ENCODE measurements at places on chromosomes 3 and 15. TPM values are rescaled to one million over a fixed set of nuclear protein-coding genes. Genes with fewer than 3 reads are reported as not detected.
A peak's percentile ranks its signal among the peaks of the same experiment; 100 is the strongest.

The COL6A5 gene
- 3.3 TPM for total RNA-seq

The CCNB2 gene
- not detected for total RNA-seq

The CCR8 gene
- not detected for total RNA-seq

The CORO2B gene
- total RNA-seq = 1.2 TPM

- H3K4me3 ChIP-seq = no peak overlapping the region
- H3K27me3 ChIP-seq = no peaks in the 10 kb centered on the region
- H3K4me1 ChIP-seq = no peaks in the 10 kb centered on the region
- no peak for DNase-seq
- H3K27ac ChIP-seq = no peak overlapping the region
Observed at GRCh38 chr3:101362406-101362805, 42.0 kb upstream of the IMPG2 start.

The CLASP2 gene
- 81.0 TPM for total RNA-seq

DNA sequence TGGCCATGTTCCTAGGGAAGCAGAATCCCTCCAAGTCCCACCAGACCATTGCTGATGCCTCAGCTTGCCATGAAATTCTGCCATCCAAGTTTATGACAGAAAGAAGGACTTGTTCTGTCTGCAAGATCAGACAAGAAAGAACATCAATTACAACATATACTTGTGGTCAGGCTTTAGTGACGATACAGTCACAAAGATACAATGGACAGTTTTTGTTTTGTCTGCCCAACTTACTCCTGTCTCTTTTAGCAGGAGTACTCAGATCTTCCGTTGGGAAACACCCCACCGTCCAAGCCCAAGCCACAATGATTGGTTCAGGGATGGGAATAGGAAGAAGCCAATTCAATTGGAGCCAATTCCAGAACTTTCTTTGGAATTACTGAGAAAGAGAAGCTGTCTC lies 15.7 kb downstream of the KLHL6 start:
- no peaks in the 10 kb centered on the region for H3K4me1 ChIP-seq
- no peak for DNase-seq
- H3K27ac ChIP-seq = peak overlapping the region; percentile 8
- no peak overlapping the region for H3K4me3 ChIP-seq
- H3K36me3 ChIP-seq = no peaks in the 10 kb centered on the region

DNA sequence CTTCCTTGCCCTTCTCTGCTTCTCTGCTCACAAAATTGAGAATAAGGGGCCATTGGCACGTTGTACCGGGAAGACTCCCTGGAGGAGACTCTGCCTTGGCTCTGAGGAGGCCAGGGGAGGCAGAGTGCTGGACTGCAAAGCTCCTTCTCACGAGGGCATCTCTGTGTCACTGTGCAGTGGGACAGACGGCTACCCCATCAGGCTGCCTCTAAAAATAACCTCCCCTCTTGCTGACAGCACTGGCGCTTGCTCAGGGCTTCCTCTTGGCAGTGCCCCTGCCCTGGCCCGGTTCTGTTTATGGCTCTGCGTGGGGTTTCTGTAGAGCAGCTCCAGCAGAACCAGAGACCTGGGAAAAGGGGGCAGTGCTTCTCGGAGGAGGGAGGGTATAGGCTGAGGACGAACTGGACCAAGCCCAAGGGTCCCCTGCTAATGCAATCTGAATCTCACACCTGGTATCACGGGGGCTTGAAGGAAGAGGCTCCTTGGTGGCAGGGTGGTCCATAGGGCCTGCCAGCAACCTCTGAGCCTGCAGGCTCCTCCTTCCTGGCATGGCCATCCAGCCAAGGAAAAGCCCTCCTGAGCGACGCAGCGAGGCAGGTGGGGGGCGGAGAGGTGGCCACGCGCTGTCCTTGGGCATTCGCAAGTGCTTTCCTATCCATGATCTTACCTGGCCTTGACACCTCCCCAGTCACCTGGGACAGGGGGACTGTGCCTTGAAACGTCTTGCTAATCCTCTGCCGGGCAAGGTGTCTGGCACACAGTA lies 63.3 kb upstream of the TLE3 start:
- H3K27ac ChIP-seq = no peak overlapping the region
- H3K27me3 ChIP-seq = no peaks in the 10 kb centered on the region
- H3K36me3 ChIP-seq = no peaks in the 10 kb centered on the region
- H3K4me3 ChIP-seq = no peak overlapping the region
- H3K4me1 ChIP-seq = peaks cover 46% of the 10 kb centered on the region
- DNase-seq = no peak

DNA sequence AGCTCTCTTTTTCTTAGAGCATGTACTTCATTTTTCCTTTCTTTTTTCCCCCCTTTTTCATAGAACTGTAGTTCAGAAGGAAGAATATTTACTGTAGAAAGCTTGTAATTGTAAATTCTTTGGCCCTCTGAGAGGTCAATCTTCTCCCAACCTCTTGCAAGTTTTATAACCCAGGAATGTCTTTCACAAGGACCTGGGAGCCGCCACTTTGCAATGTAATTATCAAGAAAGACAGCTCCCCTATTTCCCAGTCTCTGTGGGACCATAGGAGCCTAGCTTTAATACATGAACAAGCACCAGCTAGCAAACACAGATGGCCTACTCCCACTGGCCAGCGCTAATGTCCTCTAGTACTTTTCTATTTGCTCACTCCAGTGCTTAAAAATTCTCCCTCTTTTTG lies 51.4 kb downstream of the NFKBIZ start:
- no peaks in the 10 kb centered on the region for H3K27me3 ChIP-seq
- no peaks in the 10 kb centered on the region for H3K4me1 ChIP-seq
- DNase-seq = no peak
- no peak overlapping the region for H3K27ac ChIP-seq
- no peak overlapping the region for H3K4me3 ChIP-seq

GRCh38 chr3:81793410-81793809 lies 32.0 kb upstream of the GBE1 start:
- H3K27me3 ChIP-seq = no peaks in the 10 kb centered on the region
- no peak overlapping the region for H3K27ac ChIP-seq
- no peaks in the 10 kb centered on the region for H3K4me1 ChIP-seq
- no peaks in the 10 kb centered on the region for H3K36me3 ChIP-seq

The STARD5 gene
- 157 TPM for total RNA-seq

The SLC12A8 gene
- total RNA-seq = 24.5 TPM

DNA sequence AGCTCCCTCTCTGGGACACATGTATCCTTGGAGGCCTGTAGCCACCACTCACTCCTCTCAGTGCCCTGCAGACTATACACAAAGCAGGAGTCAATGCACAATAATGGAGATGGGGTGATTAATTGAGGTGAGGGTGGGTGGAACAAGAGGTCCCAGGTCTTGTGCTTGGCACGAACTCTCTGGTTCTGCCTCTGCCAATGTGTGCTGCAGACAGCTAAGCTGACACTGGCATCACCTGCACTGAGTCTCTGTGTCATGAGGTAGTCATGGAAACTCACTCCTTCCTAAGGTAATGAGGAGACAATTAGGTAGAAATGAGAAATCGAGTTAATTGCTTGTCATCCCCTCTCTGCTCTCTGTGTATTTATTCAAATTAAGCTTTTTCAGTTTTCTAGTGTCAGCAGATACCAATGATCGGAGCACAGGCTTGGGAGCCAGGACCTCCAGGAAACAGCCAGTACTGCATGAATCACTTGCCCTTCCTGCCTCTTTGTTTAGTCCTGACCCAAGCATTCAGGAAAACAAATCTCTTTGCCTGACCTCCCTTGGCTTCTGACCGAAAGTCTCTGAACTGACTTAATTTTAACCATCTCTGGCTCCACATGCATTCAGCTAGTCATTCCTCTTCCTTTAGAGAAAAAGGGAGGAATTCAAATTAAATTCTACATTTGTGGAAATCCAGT lies 56.7 kb downstream of the DRD3 start:
- no peaks in the 10 kb centered on the region for H3K36me3 ChIP-seq
- no peak overlapping the region for H3K27ac ChIP-seq
- no peaks in the 10 kb centered on the region for H3K4me1 ChIP-seq
- peak; percentile 42 for DNase-seq
- H3K4me3 ChIP-seq = no peak overlapping the region

The AMT gene
- total RNA-seq = 12.8 TPM

- DNase-seq = no peak
- no peaks in the 10 kb centered on the region for H3K36me3 ChIP-seq
- no peak overlapping the region for H3K27ac ChIP-seq
- H3K27me3 ChIP-seq = no peaks in the 10 kb centered on the region
Observed at GRCh38 chr15:89780601-89781000, 4.5 kb downstream of the MESP2 start.

GRCh38 chr15:63442080-63442479 lies 60.4 kb upstream of the CA12 start:
- no peak for DNase-seq
- H3K4me1 ChIP-seq = peaks cover 6% of the 10 kb centered on the region
- H3K36me3 ChIP-seq = no peaks in the 10 kb centered on the region
- no peak overlapping the region for H3K27ac ChIP-seq
- H3K27me3 ChIP-seq = no peaks in the 10 kb centered on the region

GRCh38 chr15:74316141-74316540 lies 51.3 kb downstream of the CYP11A1 start:
- H3K36me3 ChIP-seq = no peaks in the 10 kb centered on the region
- H3K27ac ChIP-seq = no peak overlapping the region
- peaks cover 11% of the 10 kb centered on the region for H3K4me1 ChIP-seq
- H3K4me3 ChIP-seq = no peak overlapping the region
- H3K27me3 ChIP-seq = peaks cover 20% of the 10 kb centered on the region

- no peaks in the 10 kb centered on the region for H3K36me3 ChIP-seq
- no peak overlapping the region for H3K27ac ChIP-seq
- no peaks in the 10 kb centered on the region for H3K27me3 ChIP-seq
- peaks cover 14% of the 10 kb centered on the region for H3K4me1 ChIP-seq
- no peak for DNase-seq
- no peak overlapping the region for H3K4me3 ChIP-seq
Observed at GRCh38 chr3:123819949-123820348, 64.2 kb downstream of the MYLK start.

DNA sequence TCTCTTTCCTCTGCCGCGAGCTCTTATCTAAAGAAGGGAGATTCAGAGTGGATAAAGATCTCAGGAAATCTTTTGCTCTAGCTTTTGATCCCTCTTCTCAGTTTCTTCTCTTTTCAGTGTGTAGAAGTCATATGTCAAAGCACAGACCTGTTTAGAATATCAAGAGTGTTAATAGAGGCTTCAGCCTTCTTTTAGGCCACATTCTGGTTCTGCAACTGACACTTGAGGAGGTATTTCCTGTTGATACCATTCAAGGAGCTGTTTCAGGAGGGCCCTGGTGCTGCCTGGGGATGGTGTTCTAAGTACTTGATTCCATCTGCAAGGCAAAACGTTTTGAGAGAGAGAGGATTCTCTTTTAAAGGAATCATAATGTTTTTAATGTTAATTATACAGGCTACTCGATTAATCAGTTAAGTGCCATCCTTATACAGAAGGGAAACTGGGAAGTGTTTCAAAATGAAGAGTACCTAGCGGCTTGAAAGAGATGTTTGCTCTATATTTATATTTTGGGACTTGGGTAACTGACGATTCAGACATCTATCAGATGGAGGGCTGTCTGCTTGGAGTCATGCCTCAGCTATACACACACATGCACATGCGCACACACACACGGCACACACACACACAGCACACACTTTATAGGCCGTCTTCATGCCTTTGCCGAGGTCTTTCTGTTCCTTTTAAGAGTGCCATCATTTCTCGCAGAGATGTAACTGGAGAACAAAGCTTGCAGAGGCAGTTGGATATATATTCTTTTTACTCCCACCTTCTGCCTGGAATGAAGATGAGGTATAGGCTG lies 313.9 kb downstream of the PTPRG start:
- no peak overlapping the region for H3K27ac ChIP-seq
- H3K36me3 ChIP-seq = no peaks in the 10 kb centered on the region
- no peak overlapping the region for H3K4me3 ChIP-seq
- no peak for DNase-seq
- peaks cover 22% of the 10 kb centered on the region for H3K4me1 ChIP-seq

DNA sequence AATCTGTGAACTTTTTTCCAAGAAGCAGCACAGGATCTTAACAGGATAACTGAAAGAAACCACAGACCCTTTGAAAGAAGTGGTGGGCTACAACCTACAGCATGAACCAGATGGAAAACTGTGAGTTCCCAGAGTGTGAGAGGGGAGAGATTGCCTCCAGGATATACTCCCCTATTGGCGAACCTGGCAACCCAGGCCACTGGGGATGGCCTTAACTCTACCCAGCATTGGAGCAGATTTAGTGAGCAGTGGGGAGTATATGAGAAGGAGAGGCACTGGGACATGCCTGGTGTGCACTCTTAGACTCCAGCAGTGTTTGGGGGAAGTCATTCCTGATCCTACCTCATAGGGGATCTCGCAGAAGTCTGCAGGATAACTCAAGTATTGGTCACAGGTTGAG lies 201.0 kb upstream of the TP63 start:
- no peaks in the 10 kb centered on the region for H3K4me1 ChIP-seq
- H3K4me3 ChIP-seq = no peak overlapping the region
- no peak overlapping the region for H3K27ac ChIP-seq
- H3K27me3 ChIP-seq = no peaks in the 10 kb centered on the region
- no peaks in the 10 kb centered on the region for H3K36me3 ChIP-seq
- no peak for DNase-seq

The NTRK3 gene
- 0.58 TPM for total RNA-seq

DNA sequence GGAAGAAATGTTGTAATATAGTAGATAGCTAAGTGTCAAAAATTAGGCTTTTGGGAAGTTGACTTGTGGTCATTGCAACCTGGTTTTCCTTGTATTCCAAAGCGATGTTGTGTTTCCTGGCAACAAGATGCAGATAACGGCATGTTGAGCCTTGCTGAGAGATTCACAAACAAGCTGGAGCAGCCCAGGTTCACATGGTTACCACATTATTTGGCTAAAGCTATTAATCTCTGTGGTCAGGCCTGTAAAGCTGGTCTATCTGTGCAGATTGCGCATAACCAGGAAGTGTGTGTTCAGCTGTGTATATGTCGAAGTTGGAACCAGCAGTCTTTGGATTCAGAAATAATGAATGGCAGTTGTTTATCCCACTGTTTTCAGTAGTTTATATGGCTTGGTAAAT lies 6.6 kb downstream of the TIPARP start:
- H3K27me3 ChIP-seq = no peaks in the 10 kb centered on the region
- H3K4me3 ChIP-seq = peak overlapping the region; percentile 17
- no peak overlapping the region for H3K27ac ChIP-seq

The ITIH1 gene
- total RNA-seq = not detected

DNA sequence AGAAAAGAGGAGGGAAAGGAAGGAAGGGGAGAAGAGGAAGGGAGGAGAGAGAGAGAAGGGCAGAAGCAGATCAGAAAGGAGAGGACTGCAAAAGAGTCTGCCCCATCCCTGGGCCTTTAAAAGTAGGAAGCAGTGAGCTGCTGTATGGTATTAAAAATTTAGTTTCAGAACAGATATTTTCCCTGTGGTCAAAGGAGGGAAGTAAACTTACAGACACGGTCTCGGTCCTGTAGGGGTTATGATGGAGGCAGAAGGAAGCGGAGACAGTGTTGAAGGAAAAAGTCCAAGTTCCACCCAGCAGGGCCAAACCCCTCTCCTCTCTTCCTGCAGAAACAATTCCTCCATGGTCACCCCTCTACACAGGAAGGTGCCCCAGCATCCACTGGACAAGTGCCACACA lies 122.0 kb upstream of the PROK2 start:
- no peaks in the 10 kb centered on the region for H3K4me1 ChIP-seq
- DNase-seq = no peak
- no peaks in the 10 kb centered on the region for H3K36me3 ChIP-seq
- H3K27me3 ChIP-seq = no peaks in the 10 kb centered on the region
- no peak overlapping the region for H3K4me3 ChIP-seq
- no peak overlapping the region for H3K27ac ChIP-seq

All from stomach (tissue), 19 donors.